ENCODE measurements at places on chromosomes 1 and 21.
A peak's percentile ranks its signal among the peaks of the same experiment; 100 is the strongest.

- no peak for DNase-seq
These were observed 141.4 kb upstream of the CXADR start for GRCh38 chr21:17371450-17371849.

- DNase-seq, result no peak
These were observed 1411.7 kb upstream of the B3GALT2 start for GRCh38 chr1:194598098-194598497.

- DNase-seq, result no peak
These were observed 12.4 kb upstream of the PRPF38B start for GRCh38 chr1:108679586-108680213.

GRCh38 chr21:41701749-41702148 is 65.1 kb downstream of the RIPK4 start:
- no peak for DNase-seq

DNA sequence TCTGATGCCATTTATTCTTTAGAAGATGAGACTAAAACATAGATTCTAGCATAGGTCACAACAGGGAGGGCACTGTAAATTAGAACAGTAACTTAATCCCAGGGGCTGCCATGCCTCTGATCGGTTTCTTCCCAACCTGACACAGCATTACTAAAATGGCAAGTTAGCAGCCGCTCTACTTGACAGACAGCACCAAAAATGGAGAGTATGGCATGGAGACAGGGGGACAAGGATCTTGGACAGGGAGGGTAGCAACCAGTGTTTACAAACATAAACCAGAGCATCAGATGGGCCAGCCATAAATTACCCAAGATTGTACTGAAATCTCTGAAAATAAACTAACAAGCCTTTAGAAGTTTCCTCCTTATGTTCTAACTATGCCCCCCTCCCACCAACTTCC is 5.9 kb downstream of the DUSP10 start:
- DNase-seq, result no peak

- no peak for DNase-seq
These were observed 38.9 kb upstream of the ZBTB18 start for GRCh38 chr1:244012202-244012601.

GRCh38 chr1:155873860-155874259 is 14.5 kb downstream of the SYT11 start:
- DNase-seq, result peak; percentile 34

GRCh38 chr1:192808163-192808517 is 699 bp upstream of the RGS2 start:
- no peak for DNase-seq

- no peak for DNase-seq
These were observed 2.1 kb downstream of the UTS2 start for GRCh38 chr1:7850786-7851185.

- DNase-seq, result no peak
These were observed 1.3 kb downstream of the NEK7 start for GRCh38 chr1:198157847-198158725.

DNA sequence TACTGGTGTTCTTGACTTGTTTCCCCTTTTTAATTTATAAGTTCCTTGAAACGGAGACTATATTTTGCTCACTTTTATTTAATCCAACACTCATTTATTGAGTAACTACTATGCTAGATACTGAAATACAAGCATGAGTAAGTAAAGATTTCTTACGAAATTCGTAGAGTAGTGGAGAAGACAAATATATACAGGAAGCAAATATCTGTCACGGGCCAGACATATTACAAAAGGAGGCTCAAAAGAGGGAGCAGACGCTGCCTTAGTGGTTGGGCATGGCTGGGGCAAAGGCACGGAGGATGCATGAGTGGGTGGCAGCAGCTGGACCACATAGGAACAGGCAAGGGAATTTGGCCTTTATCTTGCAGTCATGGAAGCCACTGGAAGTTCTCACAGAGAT is 6.8 kb downstream of the NCF2 start:
- DNase-seq, result no peak

GRCh38 chr1:23745515-23745914 is 2.2 kb downstream of the ELOA start:
- DNase-seq, result peak; percentile 50

DNA sequence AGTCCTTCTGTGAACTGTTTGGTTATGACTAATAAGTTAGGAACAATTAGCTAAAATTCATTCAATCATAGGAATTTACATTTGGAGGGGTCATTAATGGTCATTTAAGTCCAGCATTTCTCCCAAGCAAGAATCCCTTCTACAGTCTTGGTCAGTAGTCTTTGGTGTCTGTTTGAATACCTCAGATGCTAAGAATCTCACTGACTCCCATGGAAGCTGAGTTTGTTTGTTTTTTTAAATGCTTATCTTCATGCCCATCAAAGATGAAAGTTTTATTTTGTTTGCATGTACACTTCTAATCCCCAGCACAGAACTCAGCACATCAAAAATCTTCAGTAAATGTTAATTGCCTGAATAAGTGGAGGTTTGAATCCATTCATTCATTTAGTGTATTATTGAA is 41.3 kb upstream of the SLC44A3 start:
- DNase-seq, result no peak
